ENCODE measurements at places on chromosomes 7 and 10.

DNA sequence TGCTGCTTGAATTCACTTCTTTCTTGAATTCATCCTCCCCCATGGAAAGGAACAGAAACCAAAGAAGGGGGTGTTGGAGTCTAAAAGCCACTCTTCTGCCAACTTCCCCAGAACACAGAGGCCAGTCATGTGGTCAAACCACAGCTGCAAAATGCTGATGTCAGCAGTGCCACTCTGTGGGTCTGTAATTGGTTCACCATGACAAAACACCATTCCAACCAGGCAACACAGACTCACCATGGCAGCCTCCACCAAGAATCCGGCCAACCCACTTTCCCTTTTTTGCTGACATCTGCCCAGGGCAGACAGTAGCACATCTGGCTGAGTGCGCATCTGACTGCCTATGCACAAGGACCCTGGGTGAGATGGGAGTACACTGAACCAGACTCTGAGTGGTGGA, 16.8 kb downstream of the OSBPL3 start:
- no peak for DNase-seq

DNA sequence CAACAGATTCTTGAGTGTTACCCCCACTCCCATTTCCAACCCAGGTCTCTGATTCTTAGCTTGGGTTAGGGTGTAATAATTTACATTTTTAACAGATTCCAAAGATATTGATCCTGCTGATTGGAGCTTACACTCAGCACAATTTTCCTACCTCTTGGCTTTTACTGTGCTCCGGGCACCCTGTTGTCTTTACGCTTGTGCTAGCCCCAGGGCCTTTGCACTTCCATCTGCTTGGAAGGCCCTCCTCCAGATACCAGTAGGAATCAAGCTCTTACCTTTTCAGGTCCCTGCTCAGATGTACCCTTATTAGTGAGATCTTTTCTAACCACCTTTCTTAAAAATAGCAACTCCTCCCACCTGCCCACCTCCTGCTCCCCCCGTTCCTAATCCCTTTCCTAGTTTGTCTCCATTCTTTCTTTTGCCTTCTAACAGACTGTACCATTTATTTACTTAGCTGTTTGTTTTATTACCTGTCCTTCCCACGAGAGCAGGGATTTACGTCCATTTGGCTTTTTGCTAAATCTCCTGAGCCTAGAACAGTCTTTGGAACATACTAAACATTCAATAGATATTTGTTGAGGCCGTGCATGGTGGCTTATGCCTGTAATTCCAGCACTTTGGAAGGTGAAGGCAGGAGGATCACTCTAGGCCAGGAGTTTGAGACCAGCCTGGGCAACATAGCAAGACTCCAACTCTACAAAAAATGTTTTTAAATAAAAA, 316.3 kb downstream of the PRPF18 start:
- no peak for DNase-seq

DNA sequence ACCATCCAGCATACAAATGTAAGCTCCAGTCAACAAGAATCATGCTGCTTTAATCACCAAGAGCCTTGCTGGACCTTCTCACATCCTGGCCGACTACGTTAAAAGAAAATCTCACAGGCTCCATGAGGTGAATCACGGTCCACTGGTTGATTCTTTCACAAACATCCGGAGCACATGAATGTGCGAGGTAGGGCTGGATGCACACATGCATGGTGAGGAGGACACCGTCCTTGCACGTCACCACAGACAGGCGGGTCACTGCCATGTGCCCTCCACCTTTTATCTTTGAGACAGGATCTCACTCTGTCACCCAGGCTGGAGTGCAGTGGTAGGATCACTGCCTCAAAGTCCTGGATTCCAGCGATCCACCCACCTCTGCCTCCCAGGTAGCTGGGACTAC, 265.1 kb downstream of the PARD3 start:
- DNase-seq, result no peak

DNA sequence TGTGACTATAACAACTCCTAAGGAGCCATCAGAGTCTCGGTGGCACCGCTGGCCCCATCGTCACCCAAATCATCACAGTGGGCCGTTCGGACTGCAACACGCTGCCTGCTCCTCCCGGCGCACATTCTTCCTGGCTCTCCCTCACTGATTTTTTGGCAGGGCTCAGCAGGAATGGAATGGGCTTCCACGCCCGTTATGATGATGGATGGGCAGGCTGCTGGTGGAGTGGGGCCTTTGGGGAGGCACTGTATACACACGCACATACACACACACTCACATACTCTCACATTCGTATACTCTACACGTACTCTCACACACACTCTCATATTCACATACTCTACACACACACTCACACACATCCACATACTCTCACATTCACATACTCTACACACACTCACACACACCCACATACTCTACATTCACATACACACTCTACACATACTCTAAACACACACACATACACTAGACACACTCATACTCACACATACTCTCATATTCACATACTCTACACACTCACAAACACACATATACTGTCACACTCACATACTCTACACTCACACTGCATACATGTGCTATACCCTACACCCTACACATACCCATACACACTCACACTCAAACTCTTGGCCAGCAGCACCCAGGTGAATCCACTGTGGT, 99.8 kb downstream of the KCNMA1 start:
- DNase-seq, result no peak

GRCh38 chr10:21518149-21518640, 7.3 kb downstream of the SKIDA1 start:
- DNase-seq, result no peak

DNA sequence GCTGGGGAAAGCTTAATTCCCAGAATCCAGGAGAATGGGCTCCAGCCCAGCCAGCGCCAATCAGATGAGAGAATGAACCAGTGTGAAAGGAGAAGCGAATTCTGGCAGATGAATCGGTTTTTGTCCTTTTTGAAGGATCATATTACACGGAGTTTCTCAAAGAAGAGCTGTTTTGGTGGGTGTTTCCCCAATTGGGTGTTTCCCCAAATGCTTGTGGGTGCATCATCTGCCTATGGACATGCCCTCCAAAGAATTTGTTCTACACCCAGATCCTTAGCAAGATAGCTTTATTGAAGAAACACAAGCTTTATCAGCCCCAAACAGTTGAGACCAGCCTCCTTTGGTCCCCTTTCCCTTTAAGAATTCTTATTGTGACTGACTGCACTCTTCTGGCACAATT, 186.5 kb upstream of the GPR26 start:
- no peak for DNase-seq

GRCh38 chr7:97187067-97187466, 69.6 kb downstream of the SDHAF3 start:
- DNase-seq, result no peak

DNA sequence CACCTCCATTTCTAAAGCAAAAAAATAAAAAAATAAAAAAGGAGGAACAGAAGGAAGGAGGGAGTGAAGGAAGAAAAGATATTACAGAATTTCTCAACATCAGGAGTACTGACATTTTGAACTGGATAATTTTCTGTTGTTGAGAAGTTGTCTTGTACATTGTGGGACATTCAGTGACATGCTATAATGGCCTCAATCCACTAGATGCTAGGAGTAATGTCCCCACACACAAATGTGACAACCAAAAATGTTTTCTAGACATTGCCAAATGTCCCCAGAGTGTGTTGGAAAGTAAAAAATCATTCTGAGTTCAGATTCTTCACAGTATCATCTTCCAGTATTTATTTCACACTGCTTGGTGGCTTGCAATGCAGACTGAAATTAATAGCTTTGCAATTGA, 6.5 kb downstream of the ZNF438 start:
- no peak for DNase-seq

GRCh38 chr7:38660427-38661099, 29.4 kb upstream of the AMPH start:
- DNase-seq, result peak; percentile 27

GRCh38 chr10:13346283-13347042, 1.6 kb downstream of the SEPHS1 start:
- DNase-seq, result no peak

GRCh38 chr10:129438024-129438423, 29.0 kb upstream of the MGMT start:
- no peak for DNase-seq

- DNase-seq, result no peak
Measured at GRCh38 chr10:91975438-91975837, 51.9 kb downstream of the BTAF1 start.

DNA sequence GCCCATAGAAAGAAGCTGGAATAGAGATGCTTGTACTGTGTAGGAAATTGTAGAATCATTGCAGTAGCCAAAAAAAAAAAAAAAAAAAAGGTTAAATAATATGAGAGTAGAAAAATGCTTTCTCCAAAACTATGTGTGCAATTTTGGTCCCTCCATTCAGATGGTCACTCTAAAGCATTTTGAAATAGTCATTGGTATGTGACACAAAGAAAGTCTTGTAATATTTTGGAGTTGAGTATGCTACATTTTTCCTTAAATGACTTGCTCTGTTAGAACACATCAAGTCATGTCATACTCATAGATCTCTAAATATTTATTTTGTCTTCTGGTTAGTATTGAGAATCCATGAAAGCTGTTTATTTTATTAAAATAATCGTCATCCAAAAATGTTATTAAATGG, 424.4 kb downstream of the PLXDC2 start:
- no peak for DNase-seq

DNA sequence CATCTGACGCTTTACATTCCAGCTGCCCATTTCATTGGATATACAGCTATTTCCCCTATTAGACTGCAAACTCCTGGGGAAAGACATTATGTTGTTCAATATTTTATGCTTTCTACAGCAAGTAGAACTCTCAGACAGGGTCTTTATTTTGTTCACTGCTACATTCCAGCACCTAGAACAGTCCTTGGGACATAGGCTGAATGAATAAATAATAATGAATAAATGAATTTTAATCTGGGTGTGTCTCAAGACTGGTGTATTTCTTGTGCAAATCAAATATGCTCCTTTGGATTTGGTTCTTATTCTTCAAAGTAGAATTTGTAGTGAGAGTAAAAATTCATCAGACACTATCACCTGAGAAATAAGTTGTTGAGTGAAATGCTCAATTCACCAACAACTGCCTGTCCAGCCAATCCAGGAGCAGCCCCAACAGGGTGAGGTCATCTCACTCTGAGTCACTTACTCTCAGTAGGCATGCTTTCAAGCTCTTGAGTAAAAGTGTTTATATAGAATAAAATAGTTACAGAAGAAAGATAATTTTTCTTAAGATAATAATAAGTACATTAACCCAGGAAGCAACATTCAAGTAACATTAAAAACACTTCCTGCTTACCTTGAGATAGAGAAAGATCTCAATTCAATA, 287.5 kb upstream of the NPVF start:
- DNase-seq, result no peak

GRCh38 chr10:2891073-2891769, 176.1 kb upstream of the PFKP start:
- no peak for DNase-seq

DNA sequence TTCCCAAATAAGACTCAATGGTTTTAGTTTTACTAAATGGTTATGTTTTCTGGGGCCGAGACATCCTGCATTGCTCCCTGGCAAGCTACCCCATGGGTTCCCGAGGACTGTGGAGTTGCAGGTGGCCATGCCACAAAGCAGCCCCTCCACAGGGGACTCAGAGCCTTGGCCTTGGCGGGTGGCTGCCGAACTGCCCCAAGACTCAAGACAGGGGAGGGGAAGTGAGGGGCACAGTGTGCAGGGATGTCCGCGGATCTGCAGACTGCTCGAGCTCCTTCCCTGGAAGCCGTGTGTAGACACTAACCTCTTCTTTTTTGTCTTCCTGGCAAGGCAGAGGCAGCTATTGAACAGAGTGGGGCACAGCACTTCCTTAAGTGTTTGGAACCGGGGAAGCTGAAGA, 154.6 kb downstream of the EBF3 start:
- DNase-seq, result no peak

GRCh38 chr7:137266764-137267163, 76.8 kb downstream of the PTN start:
- DNase-seq, result no peak

- no peak for DNase-seq
Measured at GRCh38 chr7:27104341-27105058, 2.0 kb upstream of the HOXA2 start.

GRCh38 chr7:150665896-150666295, 19.6 kb upstream of the GIMAP2 start:
- DNase-seq, result no peak

GRCh38 chr10:102796407-102797176, 40.6 kb downstream of the CYP17A1 start:
- DNase-seq, result no peak

- DNase-seq, result no peak
Measured at GRCh38 chr7:41882745-41883420, 180.0 kb upstream of the INHBA start.

DNA sequence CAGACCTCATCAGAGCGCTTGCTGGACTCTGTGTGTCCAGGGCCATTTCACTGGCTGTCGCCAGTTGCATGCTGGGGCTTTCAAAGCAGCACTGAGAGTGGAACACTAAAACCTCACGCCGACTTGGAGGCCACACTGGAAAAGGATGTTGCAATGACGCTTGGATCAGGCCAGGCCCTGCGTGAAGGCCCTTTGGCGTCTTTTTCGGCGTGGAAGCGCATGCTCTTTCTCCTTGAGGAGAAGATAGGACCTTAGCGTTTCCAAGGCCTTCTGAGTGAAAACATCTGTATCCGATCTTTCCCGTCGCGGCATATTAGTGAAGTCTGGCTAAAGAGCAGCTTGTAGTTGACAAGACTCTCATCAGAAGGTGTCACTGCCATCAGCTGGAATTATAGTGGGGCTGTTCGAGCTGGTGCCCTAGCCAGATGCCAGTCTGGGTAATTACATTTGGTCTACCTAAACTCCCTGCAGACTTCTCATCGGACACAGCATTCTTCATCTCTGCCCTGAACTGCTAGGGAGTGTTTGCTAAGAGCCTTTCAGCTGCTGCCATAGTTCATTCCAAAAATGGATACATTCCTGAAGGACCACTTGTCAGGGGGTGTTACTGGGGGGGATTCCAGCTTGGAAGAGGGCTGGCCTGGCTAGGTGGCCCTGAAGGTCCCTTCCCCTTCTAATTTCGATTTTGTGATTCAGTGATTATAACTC, 167.7 kb upstream of the TCF7L2 start:
- no peak for DNase-seq

- no peak for DNase-seq
Measured at GRCh38 chr10:33098951-33099663, 141.1 kb upstream of the ITGB1 start.

GRCh38 chr7:69847921-69848612, 249.8 kb downstream of the AUTS2 start:
- no peak for DNase-seq

GRCh38 chr10:116769791-116770190, 27.4 kb upstream of the HSPA12A start:
- no peak for DNase-seq

GRCh38 chr7:98917331-98917730, 39.0 kb downstream of the TRRAP start:
- no peak for DNase-seq

GRCh38 chr10:56481521-56482091, 120.5 kb upstream of the ZWINT start:
- DNase-seq, result no peak

GRCh38 chr7:7918736-7919448, 49.7 kb upstream of the GLCCI1 start:
- DNase-seq, result no peak

- peak; percentile 10 for DNase-seq
Measured at GRCh38 chr7:132656846-132657776, 80.8 kb upstream of the PLXNA4 start.

Data from HCT116 (cell line).